ENCODE measurements at places on chromosomes 11 and 22. TPM values are rescaled to one million over a fixed set of nuclear protein-coding genes. Genes with fewer than 3 reads are reported as not detected.

Gene HTATIP2
- 26.7 TPM for total RNA-seq

Gene SCUBE2
- 4.1 TPM for total RNA-seq

Gene MRPL11
- 83.1 TPM for total RNA-seq

DNA sequence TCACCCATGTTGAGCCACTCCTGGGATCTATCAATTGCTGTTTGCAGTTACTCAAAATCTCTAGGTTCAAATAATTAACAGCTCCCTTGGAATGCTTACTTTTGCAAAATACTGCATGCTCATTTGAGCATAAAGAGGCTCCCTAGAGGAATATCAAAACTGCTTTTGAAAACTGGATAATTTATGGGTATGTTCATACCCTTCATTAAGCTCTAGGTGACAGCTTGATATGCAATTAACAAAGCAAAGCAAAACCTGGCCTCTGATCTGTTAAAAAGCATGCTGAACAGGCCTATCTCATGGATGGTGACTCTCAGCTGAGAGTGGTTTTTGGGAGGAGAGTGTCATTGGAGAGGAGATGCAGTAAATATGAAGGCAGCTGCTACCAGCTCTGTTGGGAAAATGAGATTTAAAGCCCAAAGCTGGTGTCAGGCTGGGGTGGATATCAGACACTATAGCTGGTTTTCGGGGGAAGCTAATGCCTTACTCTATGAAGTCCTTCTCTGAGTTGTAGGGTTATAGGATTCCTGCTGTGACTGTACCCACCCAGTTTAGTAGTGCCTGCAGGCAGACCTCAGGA, 110.9 kb downstream of the RASSF10 start:
- peak; percentile 32 for DNase-seq

- no peak for DNase-seq
Observed at GRCh38 chr11:58994171-58994570, 54.9 kb downstream of the GLYATL1 start.

DNA sequence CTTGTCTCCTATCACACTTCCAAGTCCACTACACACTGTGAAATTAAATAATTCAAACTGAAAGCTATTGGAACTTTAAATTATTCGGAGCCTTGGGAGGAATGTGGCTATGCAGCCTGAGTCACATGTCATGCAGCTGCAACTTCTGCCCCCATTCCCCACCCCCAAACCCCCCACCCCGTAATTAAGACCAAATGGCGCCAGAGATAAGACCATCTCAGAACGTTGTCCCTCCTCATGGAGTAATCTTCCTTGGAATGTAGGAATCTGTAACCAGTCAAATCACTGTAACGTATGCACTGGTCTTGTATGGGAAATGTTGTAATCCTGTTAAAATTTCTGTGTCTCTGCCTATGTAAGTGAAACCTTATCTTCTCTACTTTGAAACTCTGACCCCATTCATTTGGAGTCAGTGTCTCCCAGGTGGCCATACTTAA, 37.0 kb downstream of the GAB2 start:
- no peak for DNase-seq

DNA sequence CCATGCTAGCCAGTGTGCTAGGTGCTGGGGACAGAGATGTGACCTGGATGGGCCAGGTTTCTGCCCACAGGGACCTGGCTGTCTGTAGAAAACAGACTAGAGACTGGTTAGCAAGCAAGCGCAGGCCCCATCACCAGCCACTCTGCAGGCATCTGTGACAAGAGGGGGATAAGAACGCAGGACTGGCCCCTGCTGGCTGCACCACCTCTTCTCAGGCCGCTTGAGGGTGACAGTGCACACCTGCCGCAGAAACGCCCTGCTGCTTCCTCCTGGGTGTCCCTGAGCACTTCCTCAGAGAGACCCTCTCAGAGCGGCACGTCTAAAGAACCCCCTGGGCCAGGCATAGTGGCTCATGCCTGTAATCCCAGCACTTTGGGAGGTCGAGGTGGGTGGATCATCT, 5.9 kb upstream of the PICK1 start:
- DNase-seq = no peak

- no peak for DNase-seq
Observed at GRCh38 chr22:48238966-48239365, 1476.5 kb downstream of the TBC1D22A start.

DNA sequence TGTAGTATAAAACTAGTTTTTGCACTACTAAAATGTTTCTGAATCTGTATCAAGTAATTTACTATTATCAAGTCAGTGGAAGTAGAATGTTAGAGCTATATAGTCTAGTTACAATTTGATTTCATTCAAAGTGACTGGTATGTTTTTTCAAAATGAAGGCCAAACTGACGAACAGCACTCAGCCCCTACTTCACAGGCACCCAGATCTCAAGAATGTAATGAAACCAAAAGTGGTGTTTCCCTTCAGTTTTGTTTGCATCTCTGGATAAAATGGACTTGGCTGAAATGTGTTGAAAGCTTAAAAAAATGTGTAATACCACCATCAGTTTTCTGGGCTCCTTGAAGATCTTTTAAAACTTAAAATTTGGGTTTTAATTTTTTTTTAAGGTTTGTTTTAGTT, 46.4 kb downstream of the QSER1 start:
- DNase-seq = no peak

Data from foreskin keratinocyte (primary cell).